RWPE2 (cell line): ENCODE measurements at places on chromosomes 12 and 14.

DNA sequence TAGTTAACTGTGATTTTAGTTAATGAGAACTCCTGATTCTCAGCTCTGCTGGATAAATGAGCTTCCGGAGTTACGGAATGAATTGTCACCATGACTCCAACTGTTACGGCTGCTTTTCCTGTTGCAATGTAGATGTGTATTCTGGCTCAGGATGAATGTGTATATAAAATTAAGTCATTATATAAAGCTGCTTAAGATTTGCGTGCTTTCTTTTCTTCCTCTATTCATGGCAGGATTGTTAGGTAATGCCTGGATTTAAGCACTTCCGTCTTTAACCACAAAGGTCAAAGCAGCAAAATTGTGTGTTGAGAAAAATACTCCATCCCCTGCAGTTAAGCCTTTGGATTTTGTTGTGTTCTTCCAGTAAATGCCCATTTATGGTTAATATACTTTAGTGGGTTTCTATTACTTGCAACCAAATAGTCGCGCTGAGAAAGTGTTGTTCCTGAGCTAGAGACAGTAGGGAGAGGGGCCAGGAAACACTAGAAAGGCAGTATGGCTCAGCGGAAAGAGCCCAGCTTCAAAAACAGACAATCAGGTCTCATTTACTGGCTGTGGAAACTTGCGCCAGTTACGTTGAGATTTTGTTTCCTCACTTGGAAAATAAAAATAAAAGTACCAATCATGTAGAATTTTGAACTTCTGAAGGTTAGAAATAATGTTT lies 9.4 kb upstream of the CCDC175 start:
- DNase-seq, result no peak

GRCh38 chr14:80637756-80638619 lies 303.6 kb downstream of the CEP128 start:
- DNase-seq, result no peak

DNA sequence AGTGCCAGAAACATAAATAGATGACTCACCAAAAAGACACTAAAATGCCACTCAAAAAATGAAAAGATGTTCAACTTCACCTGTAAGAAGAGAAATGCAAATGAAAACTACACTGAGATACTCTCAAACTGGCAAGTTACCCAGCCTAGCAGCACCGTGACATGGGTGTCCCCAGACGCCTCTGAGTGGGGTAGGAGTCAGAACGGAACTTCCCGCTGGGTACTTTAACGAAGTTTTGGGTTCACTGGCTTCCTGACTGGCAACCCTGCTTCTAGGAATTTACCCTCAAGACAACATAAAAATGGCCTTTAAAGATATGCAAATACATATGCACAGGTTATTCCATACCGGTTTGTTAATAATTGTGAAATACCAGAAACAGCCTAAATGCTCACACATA lies 52.6 kb downstream of the RIMBP2 start:
- DNase-seq, result no peak

DNA sequence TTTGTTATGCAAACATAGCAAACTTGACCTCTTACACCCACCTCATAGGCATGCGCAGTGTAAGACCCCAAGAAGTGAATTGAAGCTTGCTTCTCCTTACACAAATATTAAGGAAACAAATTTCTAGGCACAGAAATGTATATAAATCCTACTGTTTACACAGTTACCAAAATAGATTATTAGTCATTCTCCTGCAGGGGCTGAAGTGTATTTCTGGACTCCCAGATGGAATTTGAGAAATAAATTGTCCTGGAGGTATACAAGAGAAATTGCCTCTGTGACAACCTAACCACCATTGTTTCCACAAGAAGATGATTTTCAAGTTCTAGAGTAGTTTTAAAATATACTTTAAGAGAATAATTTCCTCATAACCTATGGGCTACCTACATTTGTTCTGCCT lies 656.0 kb upstream of the MDGA2 start:
- DNase-seq, result no peak

GRCh38 chr14:35747379-35747778 lies 61.7 kb downstream of the RALGAPA1 start:
- no peak for DNase-seq

DNA sequence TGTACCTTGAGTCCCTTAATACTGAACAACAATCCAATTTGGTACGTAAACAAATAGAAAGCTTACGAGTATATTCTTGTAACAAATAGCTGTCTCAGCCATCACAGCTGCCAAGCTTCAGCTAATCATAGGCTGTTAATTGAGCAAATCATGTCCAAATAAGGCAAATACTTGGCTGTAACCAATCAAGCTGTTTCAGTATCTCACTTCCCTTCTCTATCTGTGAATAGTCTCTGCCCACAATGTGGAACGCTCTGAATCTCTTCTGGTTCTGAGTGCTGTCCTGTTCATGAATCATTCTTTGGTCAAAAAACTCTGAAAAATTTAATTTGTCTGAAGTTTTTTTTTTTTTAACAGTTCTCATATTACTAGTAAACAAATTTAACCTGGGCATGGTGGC lies 5.8 kb upstream of the NEMF start:
- DNase-seq, result no peak

DNA sequence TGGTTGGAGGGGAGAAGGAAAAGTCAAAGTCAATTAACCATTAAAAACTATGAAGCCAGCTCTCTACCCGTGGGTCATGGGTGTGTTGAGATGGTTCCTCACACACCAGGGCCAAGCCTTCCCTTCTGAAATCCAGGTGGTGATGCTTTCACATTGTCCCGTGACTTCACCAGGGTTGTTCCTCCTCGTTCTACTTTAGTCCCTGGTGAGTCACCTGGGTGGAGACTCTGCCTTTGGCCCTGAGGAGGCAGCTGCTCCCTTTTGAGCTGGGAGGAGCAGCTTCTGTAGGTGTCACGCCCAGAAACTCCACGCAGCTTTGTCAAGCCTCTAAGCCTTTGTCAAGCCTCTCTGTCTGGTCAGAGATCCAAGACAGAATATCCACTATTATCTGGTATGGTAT lies 348.3 kb downstream of the BMP4 start:
- DNase-seq, result peak; percentile 70

DNA sequence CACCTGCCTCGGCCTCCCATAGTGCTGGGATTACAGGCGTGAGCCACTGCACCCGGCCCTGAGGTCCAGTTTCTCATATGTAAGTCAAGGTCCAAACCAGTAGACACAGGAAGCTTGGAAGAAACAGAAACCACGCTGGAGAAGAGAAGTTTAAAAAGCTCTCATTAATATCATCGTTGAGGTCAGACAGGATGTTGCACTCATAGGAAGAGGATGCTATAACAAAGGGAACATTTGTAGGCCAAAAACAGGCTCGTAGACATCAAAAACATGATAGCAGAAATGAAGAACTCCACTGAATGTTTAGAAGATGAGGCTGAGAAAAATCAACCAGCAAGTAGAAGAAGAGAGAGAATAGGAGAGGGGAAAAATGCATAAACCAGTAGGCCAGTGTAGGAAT lies 46.8 kb downstream of the ACACB start:
- no peak for DNase-seq

DNA sequence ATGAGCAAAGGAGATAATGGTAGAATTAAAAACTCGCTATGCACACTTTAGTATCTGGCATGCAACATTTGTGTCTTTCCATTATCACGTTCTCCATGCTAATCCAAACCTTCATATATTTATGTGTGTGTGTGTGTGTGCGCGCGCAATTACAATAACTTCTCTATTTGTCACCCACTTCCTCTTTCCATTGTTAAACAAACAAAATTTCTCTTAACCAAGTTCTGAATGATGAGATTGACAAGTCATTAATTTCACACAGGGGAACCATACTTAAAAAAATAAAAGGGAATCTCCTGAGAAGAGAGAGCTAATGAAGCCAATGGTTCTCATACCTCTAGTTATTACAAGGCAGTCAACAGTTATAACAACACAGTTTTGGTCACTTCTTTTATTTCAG lies 575.9 kb upstream of the MDGA2 start:
- no peak for DNase-seq

DNA sequence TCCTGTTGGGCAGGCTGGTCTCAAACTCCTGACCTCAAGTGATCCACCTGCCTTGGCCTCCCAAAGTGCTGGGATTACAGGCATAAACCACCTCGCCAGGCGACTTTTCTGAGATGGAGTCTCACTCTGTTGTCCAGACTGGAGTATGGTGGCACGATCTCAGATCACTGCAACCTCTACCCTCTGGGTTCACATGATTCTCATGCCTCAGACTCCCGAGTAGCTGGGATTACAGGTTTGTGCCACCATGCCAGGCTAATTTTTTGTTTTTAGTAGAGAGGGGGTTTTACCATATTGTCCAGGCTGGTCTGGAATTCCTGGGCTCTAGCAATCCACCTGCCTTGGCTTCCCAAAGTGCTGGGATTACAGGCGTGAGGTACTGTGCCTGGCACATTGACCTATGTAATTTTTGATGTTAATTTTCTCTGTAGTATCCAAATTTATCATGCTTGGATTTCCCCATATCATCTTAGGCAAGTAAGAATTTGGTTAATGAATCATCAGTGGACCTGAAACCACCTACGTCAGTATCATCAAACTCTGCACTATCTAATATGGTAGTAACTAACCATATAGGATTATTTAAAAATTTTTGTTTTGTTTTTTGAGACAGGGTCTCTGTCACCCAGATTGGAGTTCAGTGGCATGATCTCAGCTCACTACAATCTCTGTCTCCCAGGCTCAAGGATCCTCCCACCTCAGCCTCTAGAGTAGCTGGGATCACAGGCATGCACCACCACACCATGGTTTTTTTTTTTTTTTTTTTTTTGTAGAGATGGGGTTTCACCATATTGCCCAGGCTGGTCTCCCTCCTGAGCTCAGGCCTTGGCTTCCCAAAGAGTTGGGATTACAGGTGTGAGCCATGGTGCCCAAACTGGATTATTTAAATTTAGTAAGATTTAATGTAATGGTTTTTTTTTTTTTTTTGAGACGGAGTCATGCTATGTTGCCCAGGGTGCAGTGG lies 11.9 kb upstream of the ATP5F1B start:
- no peak for DNase-seq

DNA sequence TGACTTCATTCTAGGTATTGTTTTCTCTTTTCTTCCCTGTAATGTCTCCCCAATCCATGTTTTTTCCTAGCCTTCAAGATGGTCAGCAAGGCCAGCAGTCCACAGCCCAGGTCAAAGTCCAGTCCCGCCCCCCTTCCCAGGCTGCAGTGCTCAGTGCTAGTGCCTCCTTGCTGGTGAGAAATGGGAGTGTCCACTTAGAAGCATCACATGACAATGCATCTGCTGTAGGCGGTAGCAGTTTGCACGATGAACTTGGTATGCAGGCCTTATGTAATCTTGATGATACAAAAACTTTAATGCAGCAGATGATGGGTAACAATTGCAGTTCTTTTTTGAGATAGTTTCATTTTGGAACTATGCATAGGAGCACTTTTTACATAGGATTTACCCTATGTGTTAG lies 88.4 kb downstream of the PCNX1 start:
- DNase-seq, result no peak

DNA sequence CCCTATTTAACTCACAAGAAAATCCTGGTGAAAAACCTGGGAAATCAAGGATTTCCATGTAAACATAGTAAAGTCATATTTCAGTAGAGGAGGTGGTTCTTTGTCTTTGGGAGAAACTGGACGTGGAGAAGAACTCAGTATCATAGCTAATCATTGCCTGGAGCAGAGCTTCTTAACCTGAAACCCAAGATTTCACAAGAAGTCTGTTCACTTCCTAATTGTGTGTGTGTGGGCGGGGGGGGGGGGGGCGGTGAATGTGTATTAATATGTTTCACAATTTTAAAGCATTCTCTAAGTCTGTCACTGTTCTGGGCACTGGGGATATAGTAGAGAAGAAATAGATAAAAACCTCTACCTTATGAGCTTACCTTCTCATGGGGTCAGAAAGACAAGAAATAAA lies 96.7 kb upstream of the PPP4R3A start:
- no peak for DNase-seq

DNA sequence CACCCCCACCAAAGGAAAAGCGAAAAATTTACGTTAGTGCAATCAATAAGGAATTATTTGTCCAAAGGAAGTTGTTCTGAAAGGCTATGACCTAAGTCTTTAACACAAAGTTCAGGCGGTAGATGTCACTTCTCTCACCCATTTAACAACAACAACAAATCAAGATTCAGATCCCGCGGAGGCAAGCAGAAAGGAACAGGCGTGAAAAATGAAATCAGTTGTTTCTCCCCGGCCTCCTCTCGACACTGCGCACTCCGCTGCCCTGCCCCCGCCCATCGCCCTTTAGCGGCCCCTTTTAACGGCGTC lies 1.4 kb downstream of the DENND5B start:
- DNase-seq, result no peak

DNA sequence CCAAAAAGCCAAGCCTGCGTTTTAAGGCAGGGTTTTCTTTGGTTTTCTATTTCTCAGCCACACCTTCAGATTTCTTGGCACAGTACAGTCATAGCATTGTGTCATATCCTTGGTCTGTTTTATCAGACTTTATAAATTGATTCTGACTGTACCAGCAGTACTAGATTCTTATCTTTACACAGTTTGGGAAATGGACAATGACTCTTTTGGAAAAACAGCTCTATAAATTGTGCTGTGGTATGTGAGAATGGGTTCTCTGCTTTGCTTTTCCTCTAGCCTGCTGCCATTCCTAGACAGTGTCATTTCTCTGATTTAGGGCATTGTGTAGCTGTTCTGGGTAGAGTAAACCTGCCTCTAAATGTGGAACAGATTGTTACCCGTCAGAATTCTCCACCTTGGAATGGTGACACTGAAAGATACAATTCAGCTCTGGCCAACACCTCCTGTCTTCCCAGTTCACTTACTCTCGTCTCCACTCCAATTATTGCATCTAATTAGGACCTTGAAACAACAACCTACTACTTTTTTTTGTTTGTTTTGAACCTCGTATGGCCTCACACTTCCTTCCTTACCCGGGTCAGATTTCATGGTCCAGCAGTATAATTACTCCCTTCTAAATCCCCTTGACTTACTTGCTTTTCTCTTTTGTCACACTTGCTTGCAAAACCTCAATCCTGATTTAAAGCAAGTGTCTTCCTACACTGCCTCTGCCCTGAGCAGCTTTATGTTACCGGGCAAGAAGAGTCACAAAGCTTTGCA lies 226.3 kb downstream of the ERC1 start:
- no peak for DNase-seq

GRCh38 chr12:20395791-20396550 lies 27.6 kb downstream of the PDE3A start:
- no peak for DNase-seq

GRCh38 chr12:3127832-3128231 lies 50.7 kb downstream of the TSPAN9 start:
- no peak for DNase-seq

- DNase-seq, result peak; percentile 59
Measured at GRCh38 chr14:90781344-90781761, 34.9 kb downstream of the TTC7B start.

GRCh38 chr12:44847888-44848702 lies 28.0 kb downstream of the NELL2 start:
- DNase-seq, result no peak

DNA sequence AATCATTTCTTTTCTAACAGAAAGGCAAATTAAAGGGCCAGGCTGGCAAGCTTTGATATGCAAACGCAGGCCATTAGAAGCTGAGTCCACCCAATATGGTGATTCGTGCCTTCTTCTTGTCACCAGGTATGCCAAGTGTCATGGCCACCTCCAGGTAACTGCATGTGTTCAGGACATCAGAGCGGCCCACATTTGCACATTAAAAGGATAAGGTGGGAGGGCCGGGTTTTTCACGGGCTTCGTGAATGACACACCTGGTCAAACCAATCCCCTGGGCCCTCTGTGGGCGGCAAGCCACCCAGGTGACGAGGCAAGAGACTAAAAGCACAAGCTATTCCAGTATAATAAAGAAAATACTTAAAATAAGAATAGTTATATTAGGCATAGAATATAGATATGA lies 75.9 kb upstream of the TSPAN11 start:
- no peak for DNase-seq

GRCh38 chr12:112900298-112901145 lies 6.2 kb upstream of the OAS1 start:
- DNase-seq, result no peak
